ENCODE measurements at places on chromosomes 13 and 19.
A peak's percentile ranks its signal among the peaks of the same experiment; 100 is the strongest.

- DNase-seq = no peak
Observed at GRCh38 chr13:25905611-25906010, 146.2 kb downstream of the SHISA2 start.

- no peak for DNase-seq
Observed at GRCh38 chr19:14972676-14973075, 7.0 kb downstream of the SLC1A6 start.

DNA sequence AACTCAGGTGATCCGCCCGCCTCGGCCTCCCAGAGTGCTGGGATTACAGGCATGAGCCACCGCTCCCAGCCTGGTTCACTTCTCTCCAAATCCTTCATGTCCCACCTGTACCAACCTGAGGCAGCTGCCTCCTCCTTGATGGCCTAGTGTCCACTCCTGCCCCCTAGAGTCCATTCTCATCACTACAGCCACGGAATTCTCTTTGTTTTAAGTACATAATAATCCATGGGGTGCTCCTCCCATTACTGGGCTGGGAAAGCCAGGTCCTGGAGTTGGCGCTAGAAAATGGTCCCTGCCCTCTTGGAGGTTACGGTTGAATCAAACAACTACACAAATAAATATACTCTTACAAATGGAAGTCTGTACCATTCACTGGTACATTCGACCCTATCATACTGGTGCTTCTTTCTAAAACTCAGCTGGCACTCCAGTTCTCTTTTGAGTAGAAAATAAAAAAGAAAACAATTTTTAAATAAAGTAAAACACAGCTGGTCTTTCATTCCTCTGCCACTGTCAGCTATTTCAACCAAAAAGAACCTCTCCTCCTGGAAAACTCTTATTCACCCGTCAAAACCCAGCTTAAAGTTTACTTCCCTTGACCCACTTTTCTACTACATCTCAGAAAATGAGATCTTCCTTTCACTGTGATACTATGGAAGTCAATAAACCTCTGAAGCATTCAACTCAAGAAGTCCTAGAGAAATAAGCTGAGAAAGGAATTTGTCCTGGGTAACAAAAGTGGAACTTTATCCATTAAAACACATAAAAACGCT lies 22.4 kb upstream of the ARHGEF18 start:
- peak; percentile 16 for DNase-seq

GRCh38 chr13:40192452-40192851 lies 474.0 kb downstream of the FOXO1 start:
- DNase-seq = no peak

DNA sequence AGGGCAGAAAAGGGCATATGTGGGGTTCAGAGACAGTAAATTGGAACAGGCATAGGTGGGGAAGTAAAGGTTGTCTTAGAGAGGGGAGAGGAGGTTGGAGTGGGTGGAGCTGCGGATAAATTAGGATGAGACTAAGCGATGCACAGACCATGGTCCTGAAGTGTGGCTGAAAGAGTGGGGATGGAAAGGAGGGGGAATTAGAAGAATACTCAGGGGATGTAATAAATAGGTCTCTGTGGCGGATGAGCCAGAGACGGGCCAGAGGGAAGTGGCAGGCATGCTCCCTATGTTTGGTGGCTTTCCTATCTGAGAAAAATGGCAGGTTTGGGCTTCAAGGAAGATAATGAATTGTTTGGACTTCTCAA lies 123.4 kb downstream of the OLFM4 start:
- DNase-seq = no peak

All from SW480 (cell line).